ENCODE measurements at places on chromosomes 1 and 21.

- H3K4me3 ChIP-seq: no peak overlapping the region
- no peaks in the 10 kb centered on the region for H3K27me3 ChIP-seq
- H3K4me1 ChIP-seq: peaks cover 16% of the 10 kb centered on the region
- no peak for DNase-seq
- H3K36me3 ChIP-seq: peaks cover 2% of the 10 kb centered on the region
Measured at GRCh38 chr1:13674377-13674776, 25.6 kb upstream of the PRDM2 start.

GRCh38 chr1:210144736-210145135 is 87.9 kb upstream of the SERTAD4 start:
- no peaks in the 10 kb centered on the region for H3K4me1 ChIP-seq
- H3K27me3 ChIP-seq: peaks cover 10% of the 10 kb centered on the region
- no peak overlapping the region for H3K27ac ChIP-seq
- H3K36me3 ChIP-seq: no peaks in the 10 kb centered on the region
- no peak for DNase-seq

DNA sequence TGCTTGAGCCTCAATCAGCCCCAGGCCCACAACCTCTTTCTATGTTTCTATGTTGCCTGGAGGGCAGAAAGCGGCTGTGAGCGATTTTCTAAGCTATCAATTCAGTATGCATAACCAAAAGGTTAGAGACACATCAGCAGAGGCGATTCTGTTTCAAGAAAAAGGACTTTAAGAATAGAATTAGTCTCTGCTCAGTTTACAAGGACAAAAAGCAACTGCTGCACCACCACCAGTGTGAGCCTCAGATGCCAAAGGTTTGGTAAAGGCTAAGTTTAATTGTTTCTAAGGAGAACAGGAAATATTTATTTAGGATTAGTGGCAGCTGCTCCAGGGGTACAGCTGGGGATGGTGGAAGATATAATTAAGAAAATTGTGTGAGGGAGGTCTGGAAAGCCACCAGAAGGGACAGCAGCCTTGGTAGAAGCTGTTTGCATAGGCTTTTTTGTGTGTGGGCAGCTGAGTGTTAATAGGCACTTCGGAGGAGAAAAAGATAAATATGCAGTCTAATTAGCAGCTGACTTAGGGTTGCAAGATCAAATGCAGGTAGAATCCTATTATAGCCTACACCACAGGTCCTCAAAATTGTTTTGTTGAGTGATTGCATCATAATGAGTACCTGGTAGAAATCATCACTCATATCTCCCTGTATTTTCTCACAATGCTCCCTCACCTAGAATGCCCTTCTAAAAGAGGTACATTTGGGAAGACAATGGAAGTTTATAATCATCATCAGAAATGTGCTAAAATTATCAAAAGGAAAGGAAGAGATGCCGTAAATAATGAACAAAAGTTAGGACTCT is 35.8 kb downstream of the ZC3H11B start:
- DNase-seq: no peak
- no peaks in the 10 kb centered on the region for H3K36me3 ChIP-seq
- H3K4me1 ChIP-seq: no peaks in the 10 kb centered on the region
- H3K4me3 ChIP-seq: no peak overlapping the region

DNA sequence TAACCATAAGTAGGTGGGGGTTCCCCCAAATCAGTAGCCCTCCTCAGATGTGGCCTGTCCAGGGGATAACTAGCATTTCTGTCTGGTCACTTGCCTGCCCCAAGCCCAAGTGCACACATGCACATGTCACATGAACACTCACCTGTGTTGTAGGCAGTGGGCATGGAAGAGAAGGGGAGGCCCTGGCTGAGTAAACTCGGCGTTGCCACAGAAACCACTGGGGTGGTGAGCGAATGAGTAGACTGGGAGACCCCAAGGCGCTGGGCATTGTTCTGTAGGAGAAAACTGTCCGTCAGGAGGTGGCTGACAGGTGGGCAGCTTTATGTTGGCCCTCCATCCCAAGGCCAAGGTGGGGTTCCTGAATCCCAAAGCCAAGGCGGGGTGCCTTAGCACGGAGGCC is 25.6 kb downstream of the MEF2D start:
- H3K27ac ChIP-seq: peak overlapping the region; percentile 20
- H3K27me3 ChIP-seq: no peaks in the 10 kb centered on the region
- DNase-seq: no peak
- peaks cover 31% of the 10 kb centered on the region for H3K36me3 ChIP-seq
- H3K4me1 ChIP-seq: peaks cover 6% of the 10 kb centered on the region
- no peak overlapping the region for H3K4me3 ChIP-seq

- H3K4me3 ChIP-seq: no peak overlapping the region
- peaks cover 1% of the 10 kb centered on the region for H3K27me3 ChIP-seq
- no peaks in the 10 kb centered on the region for H3K36me3 ChIP-seq
- H3K4me1 ChIP-seq: no peaks in the 10 kb centered on the region
Measured at GRCh38 chr1:81032973-81033425, 767.7 kb upstream of the ADGRL2 start.

DNA sequence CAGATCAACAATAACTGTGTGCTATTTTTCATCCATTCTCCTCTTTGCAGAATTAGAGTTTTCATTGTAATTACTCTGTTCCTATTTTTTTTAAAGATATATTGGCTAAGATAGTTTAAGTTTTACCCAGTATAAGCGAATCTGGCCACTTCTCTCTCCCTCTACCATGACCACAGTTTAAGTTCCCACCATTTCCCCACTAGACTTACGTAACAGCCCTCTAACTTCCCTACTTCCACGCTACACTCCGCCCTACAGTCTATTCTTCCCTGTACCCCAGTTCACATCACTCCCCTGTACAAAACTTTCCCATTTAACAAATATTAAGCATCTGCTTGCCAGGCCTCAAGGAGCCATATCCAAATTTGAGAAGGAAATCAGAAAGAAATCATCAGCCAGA is 16.5 kb downstream of the CTSK start:
- H3K4me3 ChIP-seq: no peak overlapping the region
- H3K4me1 ChIP-seq: peaks cover 13% of the 10 kb centered on the region
- no peaks in the 10 kb centered on the region for H3K27me3 ChIP-seq
- no peak overlapping the region for H3K27ac ChIP-seq

DNA sequence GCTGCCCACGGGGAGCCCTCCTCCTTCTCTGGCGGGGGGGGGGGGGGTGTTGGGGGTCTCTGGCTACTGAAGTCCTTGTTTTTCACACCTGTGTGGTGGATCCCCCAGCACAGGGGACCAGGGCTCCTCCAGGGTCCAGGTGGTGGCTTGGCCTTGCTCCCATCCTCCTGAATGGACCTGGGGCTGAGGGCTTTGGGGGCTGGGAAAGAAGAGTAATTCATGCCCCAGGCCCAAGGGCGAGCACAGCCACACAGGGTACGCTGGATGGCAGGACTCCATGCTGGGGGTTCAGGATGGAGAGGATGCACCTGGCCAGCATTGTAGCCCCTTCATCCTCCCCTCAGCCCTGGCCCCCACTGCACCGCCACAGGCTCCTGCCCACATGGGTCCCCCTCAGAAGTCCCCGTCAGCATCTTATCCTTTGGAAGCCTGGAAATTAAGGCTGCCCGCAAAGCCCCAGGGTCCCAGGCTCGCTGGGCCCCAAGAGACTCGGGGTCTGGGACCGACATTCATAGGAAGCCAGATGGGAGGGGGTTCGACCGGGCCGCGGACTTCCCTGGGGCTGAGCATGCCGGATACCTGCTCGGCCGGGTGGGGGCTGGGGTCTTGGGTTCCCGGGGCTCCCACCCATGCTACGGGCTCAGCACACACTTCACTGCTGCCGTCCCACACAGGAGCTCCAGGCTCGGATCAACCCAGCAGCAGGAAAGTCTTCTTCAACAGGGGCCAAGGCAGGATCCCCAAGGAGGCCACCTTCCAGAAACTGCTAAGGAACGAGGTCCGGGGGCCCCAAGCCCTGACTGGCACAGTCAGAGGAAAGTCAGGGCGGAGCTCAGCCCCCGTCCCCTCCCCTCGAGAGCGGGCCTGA is 49.0 kb upstream of the ACTRT2 start:
- peaks cover 1% of the 10 kb centered on the region for H3K27me3 ChIP-seq
- no peaks in the 10 kb centered on the region for H3K36me3 ChIP-seq
- H3K4me1 ChIP-seq: peaks cover 2% of the 10 kb centered on the region
- no peak overlapping the region for H3K27ac ChIP-seq
- no peak overlapping the region for H3K4me3 ChIP-seq
- no peak for DNase-seq

- no peak overlapping the region for H3K4me3 ChIP-seq
- DNase-seq: no peak
- H3K27ac ChIP-seq: no peak overlapping the region
- H3K4me1 ChIP-seq: peaks cover 4% of the 10 kb centered on the region
- no peaks in the 10 kb centered on the region for H3K36me3 ChIP-seq
Measured at GRCh38 chr1:208248307-208248801, 4.2 kb upstream of the PLXNA2 start.

- H3K4me1 ChIP-seq: no peaks in the 10 kb centered on the region
- H3K27me3 ChIP-seq: peaks cover 7% of the 10 kb centered on the region
- H3K27ac ChIP-seq: no peak overlapping the region
- H3K36me3 ChIP-seq: no peaks in the 10 kb centered on the region
- no peak overlapping the region for H3K4me3 ChIP-seq
Measured at GRCh38 chr1:198088360-198089071, 68.3 kb upstream of the NEK7 start.

DNA sequence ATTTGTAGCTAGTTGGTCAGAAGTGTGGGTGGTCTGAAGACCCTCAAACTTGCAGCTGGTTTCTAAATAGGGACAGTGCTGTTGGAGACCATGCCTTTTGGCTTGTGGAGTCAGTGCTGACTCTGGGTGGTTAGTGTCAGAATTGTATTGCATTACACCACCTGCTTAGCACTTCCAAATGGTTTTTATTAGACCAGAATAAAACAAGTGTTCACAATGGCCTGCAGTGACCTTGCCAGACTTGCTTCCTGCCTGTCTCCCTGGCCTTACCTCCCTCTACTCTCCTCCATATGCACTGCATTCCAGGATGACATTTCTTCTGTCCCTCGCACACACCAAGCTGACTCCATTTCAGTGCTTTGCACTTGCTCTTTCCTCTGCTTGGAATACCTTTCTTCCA is 72.7 kb upstream of the CNIH3 start:
- peaks cover 9% of the 10 kb centered on the region for H3K27me3 ChIP-seq
- no peak overlapping the region for H3K27ac ChIP-seq
- no peak for DNase-seq
- H3K4me1 ChIP-seq: no peaks in the 10 kb centered on the region
- H3K36me3 ChIP-seq: no peaks in the 10 kb centered on the region
- no peak overlapping the region for H3K4me3 ChIP-seq

DNA sequence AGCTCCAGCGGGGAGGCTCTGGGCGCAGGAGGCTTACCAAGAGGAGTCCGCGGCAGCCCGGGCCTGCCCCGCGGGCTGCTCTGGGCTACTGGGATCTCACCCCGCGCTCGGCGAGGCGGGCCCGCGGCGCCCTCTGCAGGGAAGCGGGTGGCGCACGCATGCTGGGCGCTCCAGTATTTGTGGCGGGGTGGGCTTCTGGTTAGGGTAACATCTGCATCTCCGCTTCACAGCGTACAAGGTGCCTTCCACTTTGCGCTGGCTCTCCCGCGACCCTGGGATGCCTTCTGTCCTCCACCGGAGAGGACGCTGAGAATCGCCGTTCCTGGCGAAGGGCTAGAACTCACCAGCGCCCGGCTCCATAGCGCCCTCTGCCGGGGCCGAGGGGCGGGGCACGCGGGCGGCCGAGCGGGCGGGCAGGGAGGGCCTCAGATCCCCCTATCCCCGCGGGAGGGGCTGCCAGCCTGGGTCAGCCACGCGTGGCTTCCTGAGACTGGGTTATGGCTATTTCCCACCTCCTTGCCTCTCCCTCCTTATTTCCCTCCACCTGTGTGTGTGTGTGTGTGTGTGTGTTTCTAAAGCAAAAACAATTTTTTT is 46.6 kb upstream of the CTBS start:
- H3K4me3 ChIP-seq: peak overlapping the region; percentile 91
- peaks cover under 1% of the 10 kb centered on the region for H3K27me3 ChIP-seq
- DNase-seq: peak; percentile 97
- H3K36me3 ChIP-seq: no peaks in the 10 kb centered on the region
- no peak overlapping the region for H3K27ac ChIP-seq

DNA sequence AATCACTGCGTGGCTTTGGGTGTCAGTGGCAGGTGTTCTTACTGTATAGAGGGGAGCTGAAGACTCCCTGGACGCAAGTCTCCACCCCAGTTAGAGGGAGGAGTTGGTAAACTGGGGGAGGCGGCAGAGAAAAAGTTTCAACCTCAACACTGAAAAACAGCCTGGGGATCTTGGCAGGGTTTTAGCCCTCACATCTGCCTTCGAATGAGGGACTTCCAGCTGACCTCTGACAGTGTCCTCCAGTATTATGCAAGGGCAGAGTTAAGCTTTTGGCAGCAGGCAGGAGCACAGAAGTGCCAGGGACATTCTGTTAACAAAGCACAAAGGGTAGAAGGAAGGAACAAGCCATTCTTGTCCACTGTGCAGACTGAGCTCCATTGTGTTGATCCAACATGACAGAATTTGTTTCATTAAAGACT is 41.2 kb upstream of the RAB4A start:
- H3K27me3 ChIP-seq: peaks cover 29% of the 10 kb centered on the region
- no peak for DNase-seq
- no peak overlapping the region for H3K4me3 ChIP-seq

DNA sequence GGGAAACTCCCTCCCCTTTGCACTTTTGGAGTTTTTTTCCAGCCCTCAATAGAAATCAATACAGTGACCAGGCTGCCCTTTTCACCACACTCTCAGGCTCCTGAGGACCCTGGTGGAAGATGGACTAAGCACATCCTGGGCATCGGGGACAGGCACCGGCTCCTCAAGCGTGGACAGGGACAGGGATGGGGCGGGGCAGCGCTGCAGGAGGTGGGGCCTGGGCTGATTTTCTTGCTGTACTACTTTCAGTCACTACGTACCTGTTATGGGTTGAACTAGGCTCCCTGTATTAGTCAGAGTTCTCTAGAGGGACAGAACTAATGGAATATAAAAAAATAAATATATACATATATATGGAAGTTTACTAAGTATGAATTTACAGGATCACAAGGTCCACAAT is 2.5 kb downstream of the MX2 start:
- H3K36me3 ChIP-seq: peaks cover 11% of the 10 kb centered on the region
- H3K4me1 ChIP-seq: peaks cover 56% of the 10 kb centered on the region
- no peak overlapping the region for H3K4me3 ChIP-seq
- H3K27ac ChIP-seq: peak overlapping the region; percentile 100

DNA sequence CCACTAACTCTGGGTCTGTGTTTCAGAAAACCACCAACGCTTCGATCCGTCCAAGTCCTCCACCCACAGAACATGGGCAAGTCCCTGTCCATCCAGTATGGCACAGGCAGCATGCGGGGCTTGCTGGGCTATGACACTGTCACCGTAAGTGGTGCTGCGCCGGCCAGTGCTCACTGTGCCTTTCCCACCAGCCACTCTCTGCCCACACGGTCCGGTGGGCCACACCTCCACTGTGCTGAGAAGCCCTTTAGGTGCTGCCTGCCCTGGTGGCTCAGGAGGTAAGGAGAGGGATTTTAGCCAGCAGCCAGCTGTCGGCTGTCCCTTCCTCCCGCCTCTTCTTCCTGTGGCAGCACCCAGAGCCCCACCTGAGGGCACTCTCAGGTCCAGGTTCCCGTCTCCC is 33.9 kb downstream of the PROK1 start:
- peaks cover 15% of the 10 kb centered on the region for H3K27me3 ChIP-seq
- no peaks in the 10 kb centered on the region for H3K36me3 ChIP-seq
- H3K4me1 ChIP-seq: no peaks in the 10 kb centered on the region
- no peak overlapping the region for H3K4me3 ChIP-seq

Data from memory B cell (primary cell).